Activated CD8-positive, alpha-beta memory T cell treated with anti-CD3 and anti-CD28 coated beads for 4 hours (primary cell): ENCODE measurements at places on chromosomes 4 and X.

- DNase-seq = no peak
These were observed 117.5 kb downstream of the TSPAN7 start for GRCh38 chrX:38678821-38679220.

- DNase-seq = no peak
These were observed 66.0 kb upstream of the PHOX2B start for GRCh38 chr4:41814565-41814964.

DNA sequence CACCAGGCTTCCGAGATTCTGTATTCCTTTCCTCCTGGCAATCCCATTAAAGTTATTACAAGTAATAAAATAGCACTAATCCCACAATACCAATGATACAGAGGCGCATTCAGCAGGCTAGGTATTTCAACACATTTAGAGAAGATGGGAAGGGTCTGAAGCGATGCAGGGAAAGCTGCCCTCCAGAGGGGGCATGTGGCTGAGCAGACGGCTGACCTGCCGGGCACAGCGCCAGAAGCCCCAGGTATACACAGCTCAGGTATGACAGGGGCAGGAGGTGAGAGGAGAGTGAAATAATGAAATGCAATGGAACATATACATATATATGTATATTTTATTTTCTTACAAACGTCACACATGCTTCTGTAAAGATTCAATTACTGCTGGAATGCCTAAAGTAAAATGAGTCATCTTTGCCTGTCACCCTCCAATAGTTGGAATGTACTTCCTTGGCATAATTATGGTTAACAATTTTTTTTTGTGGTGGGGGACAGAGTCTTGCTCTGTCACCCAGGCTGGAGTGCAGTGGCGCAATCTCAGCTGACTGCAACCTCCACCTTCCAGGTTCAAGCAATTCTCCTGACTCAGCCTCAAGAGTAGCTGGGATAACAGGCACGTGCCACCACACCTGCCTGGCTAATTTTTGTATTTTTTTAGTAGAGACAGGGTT, 21.3 kb upstream of the CDKN2AIP start:
- no peak for DNase-seq

- no peak for DNase-seq
These were observed 58.2 kb downstream of the ARSJ start for GRCh38 chr4:113921089-113921794.

DNA sequence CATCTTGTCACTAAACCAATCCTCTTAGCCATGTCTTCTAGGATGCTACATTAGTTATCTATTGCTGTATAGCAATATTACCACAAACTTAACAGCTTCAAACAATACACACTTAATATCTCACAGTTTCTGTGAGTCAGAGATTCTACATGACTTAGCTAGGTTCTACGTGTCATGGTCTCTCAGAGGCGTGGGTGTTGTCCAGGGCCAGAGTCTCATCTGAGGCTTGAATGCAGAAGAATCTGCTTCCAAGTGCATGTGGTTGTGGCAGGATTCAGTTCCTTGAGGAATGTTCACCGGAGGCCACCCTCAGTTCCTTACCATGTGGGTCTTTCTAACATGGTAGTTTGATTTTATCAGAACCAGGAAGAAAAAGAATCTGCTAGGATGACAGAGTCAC, 26.4 kb downstream of the PPP1R2C start:
- DNase-seq = no peak

- DNase-seq = no peak
These were observed 53.1 kb downstream of the HPRT1 start for GRCh38 chrX:134513091-134513490.

GRCh38 chr4:236028-236427, 69.2 kb downstream of the ZNF732 start:
- no peak for DNase-seq

GRCh38 chr4:16869594-16870245, 28.7 kb downstream of the LDB2 start:
- DNase-seq = no peak

- no peak for DNase-seq
These were observed 161.0 kb downstream of the PPP1R2C start for GRCh38 chrX:42616981-42617380.

- no peak for DNase-seq
These were observed 119.2 kb downstream of the NHS start for GRCh38 chrX:17494216-17494615.

- DNase-seq = no peak
These were observed 504 bp upstream of the RBM3 start for GRCh38 chrX:48573690-48574269.

GRCh38 chr4:52555356-52555716, 103.8 kb downstream of the USP46 start:
- DNase-seq = no peak

- DNase-seq = no peak
These were observed 148.5 kb downstream of the MAGEC1 start for GRCh38 chrX:142052238-142052637.

DNA sequence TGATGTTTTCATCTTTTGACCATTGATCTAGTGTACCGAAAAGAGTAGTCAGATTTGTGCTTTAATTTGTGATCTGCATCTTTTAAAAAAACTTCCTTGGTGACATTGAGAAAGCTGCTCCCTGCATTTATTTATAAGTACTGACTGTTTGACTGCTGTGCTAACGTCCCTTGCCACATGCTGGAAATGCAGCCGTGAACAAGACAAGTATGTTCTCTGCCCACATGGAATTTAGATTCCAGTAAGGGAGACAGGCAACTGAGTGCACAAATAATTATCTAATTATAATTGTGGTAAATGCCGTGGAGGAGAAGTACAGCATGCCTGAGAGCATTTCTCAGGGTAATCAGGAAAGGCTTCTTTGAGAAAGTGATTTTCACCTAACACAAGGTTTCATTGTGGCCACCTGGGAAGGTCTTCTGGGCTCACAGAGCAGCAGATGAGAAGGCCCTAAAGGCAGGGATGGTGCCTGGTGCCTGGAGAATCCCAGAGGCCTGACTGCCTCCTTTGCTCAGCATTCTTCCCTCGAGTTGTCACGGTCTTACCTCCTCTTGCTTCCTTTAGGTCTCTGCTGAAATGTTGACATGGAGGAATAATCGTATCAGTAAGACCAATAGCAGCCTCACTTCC, 55.8 kb downstream of the PTTG2 start:
- no peak for DNase-seq

GRCh38 chrX:2829469-2830246, 928 bp downstream of the GYG2 start:
- no peak for DNase-seq

DNA sequence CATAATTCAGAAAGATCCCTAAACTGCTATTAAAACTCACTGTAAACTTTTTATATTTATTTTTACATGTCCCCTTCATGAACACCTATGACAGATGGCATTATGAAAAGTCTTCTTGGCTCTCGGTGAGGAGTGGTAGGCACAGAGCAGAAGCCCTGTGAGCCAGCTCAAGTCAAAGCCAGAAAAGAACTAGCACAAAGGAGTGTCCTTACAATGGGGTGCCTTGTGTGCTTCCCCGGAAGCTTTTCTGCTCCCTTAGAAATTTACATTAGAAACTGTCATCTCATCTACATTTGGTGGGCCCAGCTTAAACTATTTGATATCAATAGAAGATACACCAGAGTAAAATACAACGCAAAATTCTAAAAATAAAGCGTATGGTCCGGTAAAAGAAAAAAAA, 135.7 kb upstream of the MAP3K15 start:
- DNase-seq = no peak

- DNase-seq = no peak
These were observed 40.4 kb upstream of the PPP1R2C start for GRCh38 chrX:42818151-42818921.

GRCh38 chr4:20590849-20591248, 109.4 kb upstream of the PACRGL start:
- DNase-seq = no peak
